ENCODE measurements at places on chromosomes 3 and 15. TPM values are rescaled to one million over a fixed set of nuclear protein-coding genes. Genes with fewer than 3 reads are reported as not detected.

CELF6 gene
- total RNA-seq: not detected

PLOD2 gene
- 416 TPM for total RNA-seq

IQCF5 gene
- total RNA-seq: not detected

CPEB1 gene
- 0.72 TPM for total RNA-seq

SCG5 gene
- total RNA-seq: 2.6 TPM

RAB8B gene
- 81.0 TPM for total RNA-seq

GOLIM4 gene
- 29.2 TPM for total RNA-seq
